ENCODE measurements at places on chromosomes 2 and 18. TPM values are rescaled to one million over a fixed set of nuclear protein-coding genes. Genes with fewer than 3 reads are reported as not detected.

- DNase-seq = peak; percentile 39
- no peaks in the 10 kb centered on the region for H3K27me3 ChIP-seq
- no peaks in the 10 kb centered on the region for H3K36me3 ChIP-seq
- peaks cover 15% of the 10 kb centered on the region for H3K4me1 ChIP-seq
- H3K4me3 ChIP-seq = no peak overlapping the region
- no peak overlapping the region for H3K27ac ChIP-seq
Measured at GRCh38 chr2:207227062-207227748, 61.5 kb upstream of the KLF7 start.

GRCh38 chr2:20333738-20334137 lies 16.9 kb downstream of the PUM2 start:
- peaks cover 10% of the 10 kb centered on the region for H3K36me3 ChIP-seq
- no peak overlapping the region for H3K4me3 ChIP-seq
- peaks cover 2% of the 10 kb centered on the region for H3K4me1 ChIP-seq
- no peak for DNase-seq

GRCh38 chr2:164642946-164643555 lies 21.8 kb upstream of the GRB14 start:
- H3K4me3 ChIP-seq = no peak overlapping the region
- no peak for DNase-seq
- no peaks in the 10 kb centered on the region for H3K27me3 ChIP-seq
- H3K27ac ChIP-seq = no peak overlapping the region
- H3K36me3 ChIP-seq = no peaks in the 10 kb centered on the region

GRCh38 chr18:23573626-23574431 lies 12.5 kb downstream of the NPC1 start:
- peaks cover 2% of the 10 kb centered on the region for H3K4me1 ChIP-seq
- peak; percentile 72 for DNase-seq
- H3K4me3 ChIP-seq = no peak overlapping the region
- peaks cover 21% of the 10 kb centered on the region for H3K36me3 ChIP-seq
- no peak overlapping the region for H3K27ac ChIP-seq

GRCh38 chr2:71944183-71944550 lies 203.5 kb downstream of the CYP26B1 start:
- H3K36me3 ChIP-seq = no peaks in the 10 kb centered on the region
- DNase-seq = no peak
- H3K27me3 ChIP-seq = peaks cover 21% of the 10 kb centered on the region

GRCh38 chr18:47215554-47216138 lies 35.8 kb downstream of the SKOR2 start:
- no peaks in the 10 kb centered on the region for H3K4me1 ChIP-seq
- no peak overlapping the region for H3K27ac ChIP-seq
- no peaks in the 10 kb centered on the region for H3K36me3 ChIP-seq
- H3K4me3 ChIP-seq = no peak overlapping the region
- peak; percentile 52 for DNase-seq

DNA sequence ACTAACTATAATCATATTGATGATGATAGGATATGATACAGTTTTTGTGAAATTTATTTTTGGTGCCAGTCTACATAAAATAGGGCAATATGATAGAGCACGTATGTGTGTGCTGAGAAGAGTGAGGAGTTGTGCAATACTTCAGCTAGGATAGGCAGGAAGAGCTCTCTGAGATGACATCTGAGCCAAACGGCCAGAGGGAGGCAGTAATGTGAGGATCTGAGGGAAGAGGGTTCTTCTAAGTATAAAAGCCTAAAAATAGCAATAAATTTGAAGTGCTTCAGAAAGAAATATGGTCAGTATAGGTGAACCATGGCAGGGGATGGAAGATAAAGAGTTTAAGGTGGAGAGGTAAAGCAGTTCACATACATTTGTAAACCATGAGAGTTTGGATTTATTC lies 102.5 kb downstream of the OLA1 start:
- DNase-seq = no peak
- H3K4me3 ChIP-seq = no peak overlapping the region
- no peaks in the 10 kb centered on the region for H3K4me1 ChIP-seq
- no peaks in the 10 kb centered on the region for H3K27me3 ChIP-seq
- H3K27ac ChIP-seq = no peak overlapping the region
- no peaks in the 10 kb centered on the region for H3K36me3 ChIP-seq

GRCh38 chr2:210226223-210226622 lies 976 bp upstream of the ACADL start:
- H3K4me3 ChIP-seq = no peak overlapping the region
- H3K36me3 ChIP-seq = no peaks in the 10 kb centered on the region
- DNase-seq = no peak
- peaks cover 17% of the 10 kb centered on the region for H3K27me3 ChIP-seq

- no peak overlapping the region for H3K4me3 ChIP-seq
- H3K27me3 ChIP-seq = no peaks in the 10 kb centered on the region
- H3K27ac ChIP-seq = no peak overlapping the region
- peaks cover 10% of the 10 kb centered on the region for H3K4me1 ChIP-seq
- no peak for DNase-seq
Measured at GRCh38 chr18:425106-425745, 75.3 kb downstream of the COLEC12 start.

Gene ACP1
- 85.7 TPM for total RNA-seq

Gene ARHGAP28
- total RNA-seq = 3.8 TPM

Gene RSAD2
- total RNA-seq = not detected

Gene ITPRIPL1
- total RNA-seq = 1.4 TPM

Gene MC4R
- 0.28 TPM for total RNA-seq

Gene TMEM247
- not detected for total RNA-seq

Gene REG1A
- total RNA-seq = not detected

Data from IMR-90 (cell line).